ENCODE measurements at places on chromosomes 13 and 19.

GRCh38 chr19:5149508-5149907, 180.6 kb downstream of the KDM4B start:
- no peak for DNase-seq

DNA sequence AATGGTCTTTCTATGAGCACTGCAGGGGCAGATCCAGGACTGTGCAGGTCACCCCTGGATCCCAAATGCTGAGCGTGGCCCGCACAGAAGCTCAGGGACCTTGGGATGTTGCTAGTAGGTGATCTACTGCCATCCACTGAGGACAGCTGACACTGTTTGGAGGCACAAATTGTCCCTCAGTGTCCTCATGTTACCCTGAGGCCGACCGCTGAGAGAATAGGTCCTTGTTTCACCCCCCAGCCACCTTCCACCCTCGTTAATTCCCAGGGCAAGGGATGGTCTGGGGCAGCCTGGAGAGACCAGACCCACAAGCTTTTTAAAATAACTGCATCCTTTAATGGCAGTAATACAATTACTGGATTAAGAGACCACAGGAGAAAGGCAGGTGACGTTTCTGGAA, 15.4 kb upstream of the TMEM160 start:
- no peak for DNase-seq

DNA sequence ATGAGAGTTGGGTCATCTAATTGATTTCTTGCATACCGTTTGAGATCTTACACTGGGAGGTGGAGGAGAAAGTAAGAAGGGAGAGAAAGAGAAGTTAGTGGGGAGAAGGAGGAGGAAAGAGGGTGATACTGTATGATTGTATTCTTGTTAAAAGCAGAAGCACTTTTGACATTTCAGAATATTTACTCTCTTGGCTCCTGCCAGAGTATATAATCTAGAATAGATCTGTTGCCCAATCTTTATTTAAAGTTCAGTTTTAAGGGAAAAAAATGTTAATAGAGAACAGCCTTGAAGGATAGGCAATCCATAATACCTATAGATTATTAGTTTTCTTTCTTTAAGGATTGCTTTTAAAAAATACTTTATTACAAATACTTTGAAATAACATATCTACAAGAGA, 41.5 kb downstream of the PDS5B start:
- no peak for DNase-seq

DNA sequence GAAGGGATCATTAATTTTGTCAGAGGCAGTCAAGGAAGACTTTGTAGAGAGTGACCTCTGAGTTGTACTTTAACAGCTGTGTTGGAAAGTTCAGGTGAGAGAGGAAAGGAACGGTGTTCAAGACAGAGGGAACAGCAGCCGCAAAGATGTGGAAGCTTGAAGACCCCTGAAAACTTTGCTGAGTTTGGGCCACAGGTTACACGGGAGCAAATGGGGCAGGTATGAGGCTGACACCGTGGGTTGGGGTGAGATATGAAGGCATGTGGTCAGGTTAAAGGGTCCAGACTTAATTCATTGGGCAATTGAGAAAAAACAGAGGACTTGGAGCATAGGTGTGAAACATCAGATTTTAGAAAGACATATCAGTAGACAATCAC, 72.0 kb upstream of the SERP2 start:
- DNase-seq = no peak

DNA sequence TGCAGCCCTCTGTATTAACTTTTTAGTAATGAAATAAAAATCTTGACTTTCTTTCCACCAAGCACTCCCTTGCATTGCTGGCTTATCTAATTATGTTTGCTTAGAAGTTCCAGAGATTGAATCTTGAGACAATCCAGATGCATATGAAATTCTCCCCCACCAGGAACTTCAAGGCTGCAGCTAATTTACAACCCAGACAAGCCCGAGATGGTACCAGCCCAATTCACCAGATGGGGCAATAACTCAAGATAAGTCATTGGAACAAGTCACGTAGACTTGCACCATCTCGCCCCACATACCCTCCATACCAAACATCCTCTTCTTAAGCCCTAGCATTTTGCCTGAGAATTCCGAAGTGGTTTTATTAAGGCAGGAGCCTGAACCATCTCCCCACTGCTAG, 29.0 kb downstream of the UTP14C start:
- DNase-seq = no peak

DNA sequence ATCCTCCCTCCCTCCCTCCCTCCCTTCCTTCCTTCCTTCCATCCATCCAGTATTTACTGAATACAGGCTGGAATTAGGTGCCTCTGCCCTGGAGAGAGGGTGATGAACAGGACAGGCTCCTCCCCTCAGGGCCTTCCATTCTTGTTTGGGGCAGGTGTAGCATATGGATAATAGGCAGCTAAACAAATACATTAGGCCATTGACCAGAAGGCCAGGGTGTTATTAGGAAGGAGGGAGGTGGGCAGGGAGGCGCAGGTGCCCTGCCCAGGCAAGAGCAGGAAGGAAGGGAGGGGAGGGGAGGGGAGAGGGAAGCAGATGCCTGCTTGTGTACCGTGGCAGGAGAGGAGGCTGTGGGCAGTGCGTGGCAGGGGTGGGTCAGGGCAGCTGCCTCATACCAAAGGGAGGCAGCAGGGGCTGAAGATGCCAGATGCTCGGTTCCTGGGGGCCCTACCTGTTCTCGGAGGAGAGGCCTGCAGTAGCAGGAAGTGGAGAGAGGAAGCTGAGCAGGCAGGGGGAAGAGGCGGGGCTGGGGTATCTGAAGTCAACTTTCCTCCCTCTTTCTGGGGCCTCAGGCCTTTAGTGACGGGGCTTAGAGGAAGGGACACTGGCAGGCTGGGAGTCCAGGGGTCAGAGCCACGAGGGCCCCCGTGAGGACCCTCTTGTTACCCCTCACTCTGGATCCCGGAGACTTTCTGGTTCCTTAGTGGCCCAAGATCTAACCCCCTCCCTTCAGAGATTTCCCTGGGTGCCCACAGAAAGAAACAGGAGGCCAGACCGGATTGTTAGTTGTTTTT, at the start of gene RINL:
Gene RINL (minus strand): TSS at position 495 of the 794 bp plus-strand sequence. CDS start 1,533 bp downstream, outside the sequence.
- peak; percentile 26 for DNase-seq

- DNase-seq = no peak
Observed at GRCh38 chr13:106348075-106348840, 187.2 kb downstream of the EFNB2 start.

DNA sequence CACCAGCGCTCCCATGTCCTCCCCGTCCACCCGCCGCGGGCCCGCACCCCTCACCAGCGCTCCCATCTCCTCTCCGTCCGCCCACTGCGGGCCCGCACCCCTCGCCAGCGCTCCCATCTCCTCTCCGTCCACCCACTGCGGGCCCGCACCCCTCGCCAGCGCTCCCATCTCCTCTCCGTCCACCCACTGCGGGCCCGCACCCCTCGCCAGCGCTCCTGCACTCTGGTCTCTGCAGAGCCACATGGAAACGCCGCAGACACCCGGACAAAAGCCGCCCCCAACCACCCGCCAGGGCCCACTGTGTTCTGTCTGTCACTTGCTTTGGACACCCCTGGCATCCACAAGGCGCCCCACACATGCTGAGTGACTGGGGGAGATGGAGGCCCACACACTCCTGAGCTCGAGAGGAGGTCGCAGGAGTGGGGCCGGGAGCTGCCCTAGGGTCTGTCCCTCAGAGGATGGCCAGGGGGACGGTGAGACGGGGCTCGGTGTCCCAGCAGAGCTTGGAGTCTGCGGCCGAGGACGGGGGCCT, 7.4 kb downstream of the CFD start:
- no peak for DNase-seq

GRCh38 chr13:31350560-31350959, 150.8 kb downstream of the B3GLCT start:
- no peak for DNase-seq

DNA sequence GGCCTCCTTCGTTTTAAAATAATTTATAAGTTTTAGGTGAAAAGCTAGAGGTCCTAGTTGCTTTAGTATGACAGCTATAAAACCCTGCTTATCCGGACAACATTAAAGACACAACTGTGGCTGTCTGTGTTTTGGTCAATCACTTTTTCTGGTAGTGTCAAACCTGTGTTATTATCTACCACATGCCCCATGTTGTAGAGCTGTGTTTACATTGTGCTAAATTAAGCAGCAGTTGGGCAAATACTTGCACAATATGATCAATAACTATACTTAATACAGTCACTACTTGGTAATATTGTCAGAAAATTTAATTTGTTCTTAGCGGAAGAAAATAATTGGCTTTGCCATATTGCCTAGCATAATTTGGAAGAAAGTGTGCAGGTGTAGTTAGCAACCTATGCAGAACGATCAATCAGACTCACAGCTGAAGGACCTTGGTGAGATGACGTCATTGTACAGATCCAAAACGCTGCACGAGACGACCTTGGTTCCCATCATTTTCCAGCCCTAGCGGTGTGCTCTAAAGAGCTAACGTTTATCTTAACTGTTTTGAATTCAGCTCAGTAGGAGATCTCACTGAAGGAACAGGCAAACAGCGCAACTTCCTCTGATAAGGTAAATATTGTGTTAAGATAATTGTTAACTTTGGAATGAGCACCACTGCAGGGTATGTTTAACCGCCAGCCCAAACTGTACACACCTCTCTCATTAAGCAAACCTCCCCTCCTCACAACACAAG, 476.6 kb downstream of the IRS2 start:
- DNase-seq = no peak

GRCh38 chr13:28237944-28238343, 99.6 kb downstream of the PAN3 start:
- DNase-seq = no peak

DNA sequence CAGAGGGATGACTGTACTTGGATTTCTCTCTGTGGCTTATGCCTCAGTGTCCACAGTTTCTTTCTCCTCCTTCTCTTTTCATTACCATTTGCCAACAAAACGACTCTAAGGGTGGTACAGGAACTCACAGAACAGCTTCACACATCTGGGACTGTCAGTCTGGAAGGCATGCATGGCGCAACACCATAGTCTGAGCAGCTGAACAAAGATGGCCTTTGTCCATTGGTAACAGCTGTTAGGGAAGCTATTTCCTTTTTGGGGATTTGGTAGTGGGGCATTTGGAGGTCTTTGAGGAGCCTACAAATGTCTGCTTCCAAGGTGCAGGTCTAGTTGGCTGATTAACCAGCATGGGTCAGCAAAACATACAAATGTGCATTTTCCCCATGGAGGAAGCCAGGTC, 81.4 kb upstream of the PCDH8 start:
- no peak for DNase-seq

GRCh38 chr19:16040642-16041041, 35.7 kb upstream of the TPM4 start:
- no peak for DNase-seq

DNA sequence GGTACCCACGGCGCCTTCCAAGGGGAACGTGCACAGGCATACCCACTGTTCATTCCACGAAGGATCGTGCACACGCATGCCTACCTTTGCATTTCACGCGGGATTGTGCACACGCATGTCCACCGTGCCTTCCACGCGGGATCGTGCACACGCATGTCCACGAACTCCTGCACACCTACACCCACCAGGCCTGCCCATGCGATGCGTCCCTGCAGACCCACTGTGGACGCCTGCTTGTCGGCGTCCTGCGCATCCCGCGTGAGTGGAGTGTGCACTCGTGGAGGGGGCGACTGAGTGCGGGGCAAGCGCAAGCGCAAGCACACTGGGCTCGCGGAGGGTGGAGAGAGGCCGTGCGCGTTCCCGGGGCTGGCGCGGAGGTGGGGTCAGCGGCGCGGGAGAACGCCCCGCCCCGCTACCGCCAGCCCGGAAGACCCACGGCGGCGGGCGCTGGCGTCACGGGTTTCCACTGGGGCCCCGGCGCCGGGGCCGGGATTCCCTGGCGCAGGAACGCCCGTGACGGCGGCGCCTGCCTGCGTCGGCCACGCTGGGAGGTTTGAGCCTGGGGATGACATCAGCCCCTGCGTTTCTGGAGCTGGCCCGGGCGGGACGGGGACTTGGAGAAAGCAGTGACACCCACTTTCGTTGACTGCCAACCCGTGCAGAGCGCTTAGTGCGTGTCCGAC, 18.7 kb downstream of the GADD45B start:
- DNase-seq = no peak

DNA sequence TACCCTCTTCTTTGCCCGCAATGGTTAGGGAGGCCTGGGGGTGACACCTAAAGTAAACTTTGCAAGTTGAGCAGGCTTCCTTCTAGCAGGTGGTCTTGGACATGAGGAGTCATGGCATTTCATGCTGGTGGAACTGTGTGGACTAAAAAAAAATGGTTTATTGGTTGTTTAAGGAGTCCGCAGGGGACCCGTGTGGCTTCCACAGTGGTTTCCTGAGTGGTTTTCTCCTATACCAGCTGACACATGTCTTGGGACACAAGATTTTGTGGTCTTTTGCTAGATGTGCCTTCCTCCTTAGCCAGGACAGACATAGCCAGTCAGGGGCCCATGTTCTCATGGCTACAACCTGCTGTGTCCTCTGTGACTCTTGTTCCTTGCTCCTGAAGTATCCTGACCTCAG, 1.5 kb downstream of the ZNF543 start:
- no peak for DNase-seq

- no peak for DNase-seq
Observed at GRCh38 chr13:105567951-105568525, 967.4 kb downstream of the EFNB2 start.

DNA sequence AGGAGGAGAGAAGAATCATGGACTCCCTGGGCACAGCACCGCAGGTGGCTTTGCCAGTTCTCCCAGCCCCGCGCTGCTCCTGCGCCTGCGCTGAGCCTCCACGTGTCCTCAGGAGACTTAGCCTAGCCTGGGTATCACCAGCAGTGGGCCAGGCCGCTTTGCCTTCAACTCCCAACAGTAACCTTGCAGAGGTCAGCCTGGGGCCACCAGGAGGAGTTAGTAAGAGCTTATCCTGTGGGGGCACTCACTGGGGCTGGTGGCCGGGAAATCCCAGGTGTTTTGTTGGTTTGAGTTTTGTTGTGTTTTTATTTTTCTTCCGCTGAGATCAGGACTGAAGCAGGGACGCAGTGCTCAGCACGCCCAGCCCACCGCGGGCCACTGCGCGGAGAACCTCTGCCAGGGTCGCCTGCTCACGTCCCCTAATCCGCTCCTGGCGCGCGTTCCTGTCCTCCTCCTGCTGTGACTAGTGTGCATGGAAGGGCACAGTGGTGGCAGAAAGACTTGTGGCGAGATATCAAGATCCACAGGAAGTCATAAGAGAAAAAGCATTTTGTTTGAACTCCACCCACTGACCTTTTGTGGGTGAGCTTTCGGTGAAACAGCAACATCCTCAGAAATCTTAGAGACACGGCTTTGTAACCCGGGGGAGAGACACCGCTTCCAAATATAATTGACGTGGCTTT, 207.4 kb upstream of the RFC3 start:
- DNase-seq = no peak

GRCh38 chr13:25686831-25687470, 315.2 kb downstream of the ATP8A2 start:
- no peak for DNase-seq

All from T47D (cell line).